ENCODE measurements at places on chromosomes 4 and X.

DNA sequence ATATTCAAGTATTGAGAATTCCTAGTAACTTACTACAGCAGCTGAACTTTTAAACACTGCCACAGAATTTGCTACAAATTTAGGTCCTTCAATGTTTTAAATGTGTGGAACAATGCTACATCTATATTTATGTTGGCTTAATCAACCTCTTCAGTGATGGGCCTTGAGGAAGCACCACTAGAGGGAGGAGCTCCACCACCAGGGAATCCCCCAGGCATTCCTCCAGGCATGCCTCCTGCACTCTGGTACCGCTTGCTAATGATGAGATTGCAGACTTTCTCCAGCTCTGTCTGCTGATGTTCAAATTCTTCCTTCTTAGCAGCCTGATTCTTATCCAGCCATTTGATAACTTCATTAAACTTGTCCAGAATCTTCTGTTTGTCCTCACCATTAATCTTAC lies 190.8 kb downstream of the HTR2C start:
- ATAC-seq: no peak

DNA sequence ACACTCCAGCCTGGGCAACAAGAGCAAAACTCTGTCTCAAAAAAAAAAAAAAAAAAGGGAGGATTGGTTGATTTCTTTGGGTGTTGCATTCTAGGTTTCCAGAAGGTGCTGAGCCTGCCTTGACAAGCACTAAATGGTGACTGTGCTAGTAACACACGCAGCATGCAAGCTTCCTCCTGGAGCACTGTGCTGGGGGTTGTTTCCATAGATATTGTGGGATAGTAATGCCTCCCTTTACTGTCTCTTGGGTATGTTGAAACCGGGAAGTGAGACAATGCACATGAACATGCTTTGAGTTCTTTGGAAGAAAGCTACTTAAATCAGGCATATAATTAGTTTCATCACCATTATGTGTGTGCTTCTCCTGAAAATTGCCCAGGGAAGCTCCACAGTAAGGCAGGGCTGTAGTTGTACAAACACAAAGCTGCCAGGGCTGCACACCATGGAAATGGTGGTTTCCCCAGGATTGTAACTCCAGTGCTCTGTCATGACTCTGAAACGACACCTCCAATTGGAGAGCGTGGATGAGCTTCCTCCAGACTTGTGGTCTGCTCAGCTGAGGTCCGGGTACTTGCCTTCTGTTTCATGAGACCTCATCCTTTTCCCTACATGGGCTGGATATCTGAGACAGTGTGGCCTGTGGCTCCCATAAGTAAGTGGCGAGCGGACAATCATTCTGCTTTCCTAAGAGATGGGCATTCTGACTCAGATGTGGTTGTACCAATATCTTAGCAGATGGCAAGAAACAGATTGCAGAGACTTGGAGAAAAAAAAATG lies 31.5 kb upstream of the STOX2 start:
- no peak for ATAC-seq

- ATAC-seq: no peak
Observed at GRCh38 chrX:140360284-140360683, 144.6 kb downstream of the SOX3 start.

DNA sequence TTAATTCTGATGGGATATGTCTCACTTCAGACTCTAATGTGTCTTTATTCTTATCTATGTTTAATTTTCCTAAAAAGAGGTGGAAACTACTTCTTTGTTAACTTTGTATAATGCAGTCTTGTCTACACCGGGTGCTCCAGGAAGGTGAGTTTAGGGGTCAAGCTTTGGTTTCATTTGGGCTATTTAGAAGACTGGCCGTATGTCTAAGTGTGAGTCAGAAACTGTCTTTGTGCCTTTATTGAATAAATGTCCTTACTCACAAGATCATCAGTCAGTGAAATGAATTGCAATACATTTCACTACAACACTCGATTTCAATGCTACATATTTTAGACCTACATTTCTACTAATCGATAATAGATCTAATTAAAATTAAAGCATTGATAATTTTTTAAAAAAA lies 56.2 kb downstream of the PROM1 start:
- ATAC-seq: no peak

- no peak for ATAC-seq
Observed at GRCh38 chr4:30182786-30183185, 537.4 kb upstream of the PCDH7 start.
